ENCODE measurements at places on chromosomes 1 and 21. TPM values are rescaled to one million over a fixed set of nuclear protein-coding genes. Genes with fewer than 3 reads are reported as not detected.

DNA sequence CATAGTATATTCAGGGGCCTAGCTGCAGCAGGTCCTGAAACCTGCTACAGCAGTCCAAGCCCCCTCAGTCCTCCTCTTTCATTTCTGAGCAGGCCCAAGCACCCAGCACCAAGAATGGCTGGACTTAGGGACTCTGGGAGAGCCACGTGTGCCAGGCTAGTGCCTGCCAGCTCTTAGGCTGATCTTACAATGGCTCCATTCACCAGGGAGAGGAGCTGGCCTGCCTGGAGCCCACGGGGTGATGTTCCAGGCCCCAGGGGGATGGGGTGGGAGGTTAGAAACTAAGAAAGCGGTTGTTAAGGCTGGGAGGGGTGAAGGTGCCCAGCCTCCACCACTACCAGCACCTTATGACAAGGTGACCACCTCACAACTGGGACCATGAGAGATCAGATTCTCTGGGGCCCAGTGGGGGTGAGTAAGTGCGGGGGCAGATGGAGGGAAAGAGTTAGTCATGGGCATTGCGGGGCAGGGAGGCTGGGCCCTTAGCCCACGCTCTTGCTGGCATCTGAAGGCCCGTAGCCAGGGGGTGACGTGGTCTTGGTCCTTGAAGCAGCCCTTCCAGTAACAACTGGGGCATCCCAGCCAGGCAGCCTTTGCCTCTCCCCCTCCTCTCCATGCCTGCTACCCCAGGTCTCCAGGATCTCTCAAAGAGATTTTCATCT is 30.3 kb upstream of the CLIC4 start:
- no peak for DNase-seq

DNA sequence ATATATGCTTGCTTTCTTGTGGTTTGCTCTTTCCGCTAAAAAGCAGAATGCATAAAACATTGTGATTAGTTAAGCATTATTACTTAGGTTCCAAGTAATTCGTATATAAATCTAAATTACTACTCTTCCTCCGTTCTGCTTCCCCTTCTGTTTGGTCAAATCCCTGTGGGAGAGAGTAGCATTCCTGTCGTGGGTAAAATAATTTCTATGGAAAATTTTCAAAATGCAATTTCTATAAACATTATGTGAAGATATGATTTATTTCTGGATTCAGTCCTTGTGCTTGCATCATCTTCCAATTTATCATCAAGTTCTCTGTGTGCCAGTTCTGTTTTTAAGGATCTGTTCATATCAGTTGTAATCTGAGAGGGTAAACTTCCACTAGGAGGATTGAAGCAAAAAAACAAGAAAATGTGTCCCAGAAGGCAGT is 7.2 kb upstream of the WARS2 start:
- DNase-seq, result no peak

- DNase-seq, result no peak
Observed at GRCh38 chr1:167446966-167447365, 71.4 kb downstream of the CD247 start.

- DNase-seq, result no peak
Observed at GRCh38 chr1:110228381-110228780, 18.3 kb downstream of the KCNC4 start.

- peak; percentile 83 for DNase-seq
Observed at GRCh38 chr1:110060034-110060661, 10.3 kb downstream of the ALX3 start.

DNA sequence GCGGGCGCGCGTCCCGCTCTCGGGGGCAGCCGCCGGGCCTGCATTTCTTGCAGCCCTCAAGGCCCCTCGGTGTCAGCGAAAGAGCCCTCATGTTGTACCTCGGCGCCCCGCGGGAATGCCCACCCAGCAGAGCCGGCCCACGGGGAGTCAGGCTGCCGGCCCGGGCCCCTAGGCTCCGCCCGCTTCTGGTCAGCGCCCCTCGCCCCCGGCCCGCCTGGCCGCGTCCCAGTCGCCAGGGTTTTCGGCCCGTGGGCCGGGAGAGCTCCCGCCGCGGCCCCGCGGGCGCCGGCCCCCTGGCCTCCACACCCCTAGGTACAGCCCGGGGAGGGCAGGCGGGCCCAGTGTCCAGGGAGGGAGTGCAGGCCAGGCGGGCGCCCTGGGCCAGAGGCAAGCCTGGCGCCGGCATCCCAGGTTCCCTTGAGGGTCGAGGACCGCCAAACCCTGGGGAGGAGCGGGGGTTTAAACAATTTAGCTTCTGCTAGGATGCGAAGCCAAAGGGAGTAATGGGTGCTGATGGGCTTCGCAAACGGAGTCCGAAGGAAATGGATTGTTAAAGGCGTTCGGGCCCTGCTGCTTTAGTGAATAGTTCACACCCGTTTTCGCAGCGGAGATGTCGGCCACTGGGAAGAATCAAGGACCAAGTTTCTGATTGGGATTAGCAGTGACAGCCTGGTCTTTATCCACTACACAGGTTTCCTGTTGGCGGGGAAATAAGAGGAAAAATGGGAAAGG is 486 bp upstream of the KCNA3 start:
- no peak for DNase-seq

DNA sequence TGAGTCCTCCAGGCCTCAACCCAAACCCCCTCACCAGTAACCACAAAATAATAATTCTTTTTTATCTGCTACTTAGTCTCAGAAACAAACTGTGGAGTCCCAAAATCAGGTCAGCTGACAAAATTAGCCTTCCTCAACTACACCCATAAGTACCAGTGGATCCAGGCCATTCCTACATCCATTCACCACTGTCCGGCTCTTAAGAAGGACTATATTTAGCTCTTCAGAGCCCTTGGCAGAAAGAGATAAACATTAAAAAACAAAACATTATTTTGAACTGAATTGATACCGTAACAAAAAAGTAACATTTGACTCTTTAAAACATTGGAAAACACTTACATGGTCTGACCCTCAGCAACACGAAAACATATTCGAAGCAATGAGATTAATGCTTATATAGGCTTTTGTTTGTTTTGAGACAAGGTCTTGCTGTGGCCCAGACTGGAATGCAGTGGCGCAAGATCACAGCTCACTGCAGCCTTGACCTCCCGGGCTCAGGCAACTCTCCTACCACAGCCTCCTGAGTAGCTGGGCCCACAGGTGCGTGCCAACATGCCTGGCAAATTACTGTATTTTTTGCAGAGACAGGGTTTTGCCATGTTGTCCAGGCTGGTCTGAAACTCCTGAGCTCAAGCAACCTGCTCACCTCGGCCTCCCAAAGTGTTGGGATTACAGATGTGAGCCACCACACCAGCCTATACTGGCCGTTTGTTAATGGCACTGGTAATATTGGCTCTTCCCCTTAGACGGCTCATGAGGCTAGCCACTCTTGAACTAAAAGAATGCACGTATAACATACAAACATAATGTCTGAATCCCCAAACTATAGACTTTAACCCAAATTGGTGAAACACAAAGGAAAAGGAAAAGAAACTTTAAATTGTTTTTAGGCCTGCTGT is 330.7 kb downstream of the SMYD3 start:
- DNase-seq, result no peak

- DNase-seq, result no peak
Observed at GRCh38 chr1:215215846-215216245, 133.3 kb downstream of the KCNK2 start.

DNA sequence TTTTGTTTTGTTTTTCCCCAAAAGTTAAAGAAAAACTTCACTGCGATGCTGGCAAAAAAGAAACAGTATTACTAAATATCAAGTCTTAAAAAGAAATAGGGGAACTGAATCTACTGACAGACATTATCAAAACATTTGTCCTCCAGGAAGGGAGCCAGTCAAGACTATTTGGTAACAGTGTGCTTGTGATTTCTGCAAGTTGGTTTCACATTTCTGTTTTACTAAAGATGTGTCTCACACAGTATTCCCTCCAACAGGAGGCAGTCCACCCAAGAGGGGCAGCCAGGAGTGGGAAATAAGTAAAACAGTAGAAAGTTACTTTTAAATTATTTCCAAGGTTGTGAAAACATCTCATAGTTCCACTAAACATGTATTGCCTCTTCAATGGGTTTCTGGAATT is 74.4 kb upstream of the SDC3 start:
- no peak for DNase-seq

- DNase-seq, result no peak
Observed at GRCh38 chr1:66231217-66231616, 302.7 kb upstream of the SGIP1 start.

DNA sequence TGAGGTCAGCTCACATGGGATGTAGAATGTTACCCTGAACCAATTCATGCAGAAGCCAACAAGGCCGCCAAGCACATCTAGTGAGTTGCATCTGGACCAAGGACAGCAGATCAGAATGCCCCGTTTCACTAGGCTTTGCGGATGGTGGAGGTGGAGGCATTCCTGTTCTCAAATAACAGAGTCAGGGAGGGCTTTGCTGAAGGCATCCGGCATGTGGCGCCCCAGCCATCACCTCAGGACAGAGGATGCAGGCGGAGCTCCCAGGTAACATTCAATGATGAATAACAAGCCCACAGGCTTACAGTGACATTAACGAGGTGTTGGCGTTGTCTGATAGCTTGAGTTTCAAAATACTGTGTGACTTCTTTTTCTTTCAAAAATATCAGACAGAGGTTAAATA is 476.2 kb downstream of the CAMTA1 start:
- no peak for DNase-seq

- DNase-seq, result no peak
Observed at GRCh38 chr21:28822123-28822399, 170.6 kb downstream of the LTN1 start.

- no peak for DNase-seq
Observed at GRCh38 chr1:181128592-181129497, 40.3 kb downstream of the IER5 start.

GRCh38 chr1:30334767-30335166 is 388.6 kb downstream of the MATN1 start:
- no peak for DNase-seq

DNA sequence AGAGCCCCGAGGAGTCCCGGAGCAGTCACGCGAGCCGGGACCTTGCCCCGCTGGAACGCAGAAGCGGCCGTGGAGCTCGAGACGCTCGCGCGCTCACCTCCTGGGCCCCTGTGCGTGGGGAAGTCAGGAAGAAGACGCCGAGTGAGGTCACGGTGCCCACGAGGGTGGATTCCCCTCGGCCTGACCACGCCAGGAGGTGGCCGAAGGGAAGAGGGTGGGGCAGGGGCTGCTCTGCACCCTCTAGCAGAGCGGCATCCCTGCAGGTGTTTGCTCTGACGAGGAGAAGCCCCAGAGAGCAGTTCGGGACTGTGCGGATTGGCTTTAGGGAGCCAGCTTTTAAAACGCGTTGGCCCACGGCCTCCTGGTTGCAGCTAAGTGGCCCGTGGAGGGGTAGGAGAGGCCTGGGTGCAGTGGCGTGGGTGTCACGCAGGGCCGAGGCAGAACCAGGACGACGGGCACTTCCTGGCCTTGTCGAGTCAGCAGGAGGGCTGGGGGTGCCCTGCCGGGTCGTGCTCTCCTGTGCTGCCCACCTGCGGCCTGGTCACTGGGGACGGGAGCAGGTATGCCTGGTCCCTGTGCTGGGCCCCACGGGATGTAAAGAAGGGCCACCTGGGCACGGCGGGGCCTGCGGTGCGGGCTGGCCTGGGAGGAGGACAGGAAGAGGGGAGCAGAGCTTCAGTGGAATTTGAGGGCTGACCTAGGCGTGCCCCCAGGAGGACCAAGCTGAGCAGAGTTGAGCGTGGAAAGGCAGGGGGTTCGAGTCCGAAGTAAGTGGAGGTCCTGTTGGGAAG is 1.0 kb downstream of the PDXK start:
- no peak for DNase-seq

GRCh38 chr21:39847877-39848276 is 19.4 kb upstream of the PCP4 start:
- DNase-seq, result no peak

GRCh38 chr1:229271448-229272159 is 693 bp downstream of the RAB4A start:
- no peak for DNase-seq

DNA sequence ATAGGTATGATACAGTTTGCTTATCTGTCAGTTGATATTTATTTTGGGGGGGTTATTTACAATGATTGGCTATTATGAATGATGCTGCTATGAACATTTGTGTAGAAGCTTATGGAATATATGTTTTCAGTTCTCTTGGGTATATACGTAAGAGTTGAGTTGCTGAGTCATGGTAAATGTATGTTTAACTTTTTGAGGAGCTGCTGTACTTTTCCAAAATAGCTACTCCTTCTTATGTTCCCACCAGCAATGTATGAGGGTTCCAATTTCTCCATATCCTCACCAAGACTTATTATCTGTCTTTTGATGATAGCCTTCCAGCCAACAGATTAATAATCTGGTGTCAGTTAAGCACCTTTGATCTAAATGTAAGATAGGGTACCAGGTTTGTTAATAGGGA is 11.9 kb downstream of the SOAT1 start:
- no peak for DNase-seq

DNA sequence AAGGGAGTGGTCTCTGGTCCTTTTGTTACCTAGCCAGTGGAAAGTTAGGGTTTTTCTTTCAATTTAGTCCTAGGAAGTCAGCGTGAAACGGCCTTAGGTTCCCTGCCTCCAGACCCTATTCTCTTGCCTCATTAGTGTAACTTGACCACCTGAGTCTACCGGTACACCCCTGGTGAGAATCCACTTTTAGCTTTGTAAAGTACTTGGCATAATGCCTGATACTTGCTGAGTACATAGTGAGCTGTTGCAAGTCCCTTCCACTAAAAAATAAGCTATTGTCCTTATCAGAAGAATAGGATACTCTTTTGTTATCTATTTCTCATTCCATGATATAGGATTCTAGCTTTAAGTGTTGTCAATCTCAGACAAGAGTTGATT is 228.8 kb downstream of the ST6GALNAC3 start:
- no peak for DNase-seq

- no peak for DNase-seq
Observed at GRCh38 chr1:14733048-14733778, 134.7 kb downstream of the KAZN start.

DNA sequence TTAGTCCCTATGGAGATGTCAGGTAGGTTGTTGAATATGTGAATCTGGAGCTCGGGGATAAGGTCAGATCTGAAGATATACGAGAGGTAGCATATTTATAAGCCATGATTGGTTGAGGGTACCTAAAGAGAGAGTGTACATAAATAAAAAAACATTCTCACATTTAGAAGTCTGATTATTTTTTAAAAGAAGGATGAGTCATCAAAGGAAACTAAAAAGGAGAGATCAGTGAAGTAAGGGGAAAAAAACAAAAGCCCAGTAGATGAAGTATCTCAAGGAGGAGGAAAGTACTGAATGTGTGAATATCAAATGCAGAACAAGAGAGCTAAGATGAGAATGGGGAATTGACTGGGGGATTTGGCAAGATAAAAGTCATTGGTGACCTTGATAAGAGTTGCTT is 15.7 kb upstream of the ANGPTL1 start:
- DNase-seq, result no peak

GRCh38 chr1:9073143-9073542 is 3.7 kb upstream of the SLC2A5 start:
- DNase-seq, result no peak

- no peak for DNase-seq
Observed at GRCh38 chr1:79929356-79929755, 922.8 kb upstream of the ADGRL4 start.

GRCh38 chr1:243287652-243288051 is 31.8 kb downstream of the SDCCAG8 start:
- DNase-seq, result no peak

The CRYAA gene
- total RNA-seq, result not detected

The S100A7 gene
- total RNA-seq, result not detected

The SRGAP2C gene
- 26.3 TPM for total RNA-seq

The GPR161 gene
- total RNA-seq, result not detected

The SYTL1 gene
- total RNA-seq, result 105 TPM

The PTPRC gene
- 854 TPM for total RNA-seq

The SEMA6C gene
- 4.2 TPM for total RNA-seq

The RNU1-3 gene
- 3,257 TPM for total RNA-seq

The RCSD1 gene
- total RNA-seq, result 131 TPM

The TRIM17 gene
- 3.4 TPM for total RNA-seq

The CYP4A11 gene
- not detected for total RNA-seq

The TTLL7 gene
- 2.3 TPM for total RNA-seq

The PLA2G2F gene
- total RNA-seq, result not detected

Measured in activated naive CD8-positive, alpha-beta T cell treated with anti-CD3 and anti-CD28 coated beads, Interleukin-2, amount 10 ng/mL, durations not matched to agents 7 days and 5 days (primary cell).